Ammon's horn (tissue), 1 donor: ENCODE measurements at places on chromosomes 2 and 18.

GRCh38 chr2:76008001-76008702, 297.4 kb upstream of the GCFC2 start:
- DNase-seq: no peak

- peak; percentile 23 for DNase-seq
Observed at GRCh38 chr2:189254268-189254883, 74.8 kb upstream of the COL5A2 start.

DNA sequence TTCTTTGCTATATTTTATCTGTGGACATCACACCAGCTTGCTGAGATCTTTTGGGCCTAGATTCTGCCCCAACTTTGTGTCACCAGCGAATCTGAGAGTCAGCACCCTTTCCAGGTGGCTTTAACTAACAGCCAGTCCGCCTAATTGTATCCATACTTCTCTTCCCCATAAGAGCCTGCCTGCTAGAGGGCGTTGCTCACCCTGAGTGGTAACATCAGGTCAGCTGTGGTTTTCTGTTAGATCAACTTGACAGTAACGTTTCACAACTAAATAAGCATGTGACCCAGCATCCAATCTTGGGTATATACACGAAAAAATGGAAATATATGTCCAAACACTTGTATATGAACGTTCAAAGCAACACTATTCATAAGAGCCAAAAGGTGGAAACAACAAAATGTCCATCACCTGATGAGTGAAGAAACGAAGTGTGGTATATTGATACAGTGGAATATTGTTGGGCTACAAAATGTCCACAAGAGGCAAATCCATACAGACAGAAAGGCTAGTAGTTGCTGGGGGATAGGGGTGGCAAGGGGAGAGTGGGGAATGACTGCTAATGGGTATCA, 24.9 kb downstream of the EFHD1 start:
- DNase-seq: no peak

DNA sequence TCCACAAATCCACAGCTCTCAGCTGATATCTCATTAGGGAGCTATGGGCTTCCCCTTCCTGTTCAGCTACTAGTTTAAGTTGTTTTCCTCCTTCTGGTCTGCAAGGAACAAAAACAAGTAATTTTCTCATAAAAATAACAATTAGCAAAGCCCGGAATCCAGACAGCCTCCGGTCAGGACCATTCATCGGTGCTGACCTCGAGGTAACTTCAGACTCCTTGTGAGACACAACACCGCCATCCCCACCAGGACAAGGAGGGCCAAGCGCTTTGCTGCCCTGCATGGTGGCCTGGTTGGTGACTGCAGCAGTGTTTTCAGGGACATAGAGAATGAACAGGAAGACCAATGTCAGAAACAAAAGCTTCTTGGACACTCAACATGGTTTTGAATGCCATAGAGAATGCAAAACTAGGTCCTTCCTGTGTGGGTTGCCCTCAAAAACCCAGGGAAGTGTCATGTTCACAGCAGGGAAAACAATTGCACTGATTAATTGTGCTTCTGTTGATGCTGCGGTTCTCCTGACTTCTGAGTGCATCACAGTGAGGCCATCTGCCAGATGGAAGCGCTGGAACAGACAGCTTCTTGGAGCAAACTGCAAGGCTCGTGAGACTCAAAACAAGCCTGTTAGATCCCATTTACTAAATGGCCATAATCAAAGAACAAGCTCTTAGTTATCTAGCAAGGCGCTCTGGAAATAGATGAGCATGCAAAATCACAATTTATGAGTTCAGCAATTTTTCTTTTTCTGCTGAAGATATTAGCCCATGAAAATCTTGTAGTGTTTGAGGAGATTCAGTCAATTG, 77.1 kb downstream of the HS1BP3 start:
- DNase-seq: peak; percentile 87

DNA sequence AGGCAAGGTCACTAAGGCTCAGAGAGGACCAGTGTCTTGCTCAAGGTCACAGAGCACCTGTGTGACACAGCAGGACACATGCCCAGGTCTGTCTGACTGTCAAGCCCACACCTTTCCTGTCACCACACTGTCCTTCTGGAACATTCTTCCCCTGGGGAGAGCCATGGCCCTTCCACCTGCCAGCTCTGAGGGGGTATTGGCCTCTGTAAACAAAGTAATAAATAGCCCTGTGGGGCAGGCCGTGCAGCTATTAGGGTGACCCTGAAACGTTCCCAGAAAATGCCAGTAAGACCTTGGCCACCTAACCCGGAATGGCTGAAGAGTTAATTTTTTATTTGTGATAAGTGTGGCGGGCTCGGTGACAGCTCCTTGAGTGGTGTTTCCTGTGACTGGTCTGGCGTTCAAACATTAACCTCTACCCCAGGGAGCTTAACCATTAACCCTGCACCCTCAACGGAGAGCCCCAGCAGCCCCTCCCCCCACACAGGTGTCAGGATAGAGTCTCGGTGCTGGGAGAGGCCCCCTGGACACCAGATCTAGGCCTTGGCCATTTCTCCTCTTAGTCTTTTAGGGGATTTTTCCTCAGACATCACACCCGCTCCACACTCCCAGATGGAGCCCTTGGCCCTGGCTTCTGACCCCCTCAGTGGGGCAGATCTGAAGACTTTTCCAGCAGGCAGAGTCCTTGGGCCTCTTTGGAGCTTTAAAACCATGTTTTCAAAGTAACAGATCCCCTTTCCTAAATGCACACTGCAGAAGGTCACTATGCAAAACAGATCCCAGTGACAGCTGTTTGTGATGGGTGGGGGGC, 36.6 kb downstream of the SCTR start:
- DNase-seq: no peak

DNA sequence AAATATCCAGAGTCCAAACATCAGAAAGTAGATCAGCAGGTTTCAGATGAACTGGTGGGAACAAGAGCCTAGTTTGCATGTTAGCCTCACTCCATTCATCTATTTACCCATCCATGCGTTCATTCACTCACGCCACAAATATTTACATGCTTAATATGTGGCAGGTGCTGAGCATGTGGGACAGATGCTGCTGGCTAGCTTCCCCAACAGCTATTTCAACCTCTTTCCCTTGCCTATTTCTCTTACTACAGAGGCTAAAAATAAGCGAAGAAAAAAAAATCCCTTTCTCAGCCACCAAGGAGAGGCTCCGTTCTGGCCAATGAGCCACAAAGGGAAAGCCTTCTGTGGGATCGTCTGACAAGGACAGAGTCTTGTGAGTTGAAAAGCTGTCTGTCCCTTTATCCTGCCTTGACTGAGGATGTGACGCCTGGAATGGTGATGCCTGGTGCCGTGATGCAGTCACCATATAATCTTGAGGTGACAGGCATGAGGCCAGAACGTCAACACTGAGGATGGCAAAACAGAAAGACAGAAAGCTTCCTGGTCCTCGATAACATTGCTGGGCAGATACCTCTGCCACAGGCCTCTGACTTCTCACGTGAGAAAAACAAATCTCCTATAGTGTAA, 78.2 kb downstream of the KCTD1 start:
- DNase-seq: no peak

- DNase-seq: no peak
Observed at GRCh38 chr2:32937602-32938448, 8.9 kb upstream of the LTBP1 start.

GRCh38 chr18:76687304-76687962, 134.9 kb upstream of the ZNF236 start:
- no peak for DNase-seq

GRCh38 chr2:57434441-57434840, 612.2 kb upstream of the VRK2 start:
- no peak for DNase-seq

GRCh38 chr2:45925026-45925425, 273.6 kb downstream of the PRKCE start:
- DNase-seq: no peak

GRCh38 chr2:69188182-69188900, 175.4 kb downstream of the ANTXR1 start:
- peak; percentile 33 for DNase-seq

DNA sequence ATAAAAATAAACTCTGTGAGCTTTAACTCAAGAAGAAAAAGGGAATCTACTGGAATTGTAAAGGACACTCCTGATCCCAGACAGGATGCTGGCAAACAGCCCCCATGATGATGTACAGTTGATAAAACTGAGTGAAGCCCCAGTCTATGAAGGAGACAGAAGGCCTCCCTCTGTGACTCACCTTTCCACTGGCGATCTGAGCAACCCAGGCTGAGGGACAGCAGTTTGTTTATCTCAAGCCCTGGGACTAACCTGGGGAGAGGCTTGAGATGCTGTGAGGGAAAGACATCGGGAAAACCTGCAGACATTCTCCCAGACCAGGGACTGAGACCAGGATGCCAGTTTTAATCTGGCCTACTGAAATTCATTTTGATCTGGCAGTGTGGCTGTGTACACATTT, 104.5 kb upstream of the CDH2 start:
- DNase-seq: no peak

GRCh38 chr2:10477443-10478297, 29.5 kb upstream of the ODC1 start:
- DNase-seq: no peak

DNA sequence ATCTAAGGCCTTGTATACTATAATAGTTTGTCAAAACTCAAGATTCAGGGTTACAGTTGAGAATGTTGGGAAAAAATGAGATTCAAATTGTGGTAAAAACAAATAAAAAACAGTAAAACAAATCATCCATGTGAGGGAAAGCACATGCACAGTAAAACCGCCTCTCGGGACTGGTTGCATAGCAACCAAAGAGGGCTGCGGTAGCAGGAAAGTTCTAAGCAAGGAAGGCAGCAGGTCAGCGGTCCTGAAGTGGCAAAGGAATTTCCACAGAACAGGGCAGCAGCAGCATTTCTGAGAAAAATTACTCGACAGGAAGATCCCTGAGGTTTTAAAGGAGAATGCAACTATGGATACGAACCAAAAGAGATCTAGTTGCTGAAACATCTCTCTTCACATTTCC, 93.7 kb downstream of the DYNAP start:
- no peak for DNase-seq

GRCh38 chr2:170360546-170361089, 182.7 kb downstream of the MYO3B start:
- no peak for DNase-seq

DNA sequence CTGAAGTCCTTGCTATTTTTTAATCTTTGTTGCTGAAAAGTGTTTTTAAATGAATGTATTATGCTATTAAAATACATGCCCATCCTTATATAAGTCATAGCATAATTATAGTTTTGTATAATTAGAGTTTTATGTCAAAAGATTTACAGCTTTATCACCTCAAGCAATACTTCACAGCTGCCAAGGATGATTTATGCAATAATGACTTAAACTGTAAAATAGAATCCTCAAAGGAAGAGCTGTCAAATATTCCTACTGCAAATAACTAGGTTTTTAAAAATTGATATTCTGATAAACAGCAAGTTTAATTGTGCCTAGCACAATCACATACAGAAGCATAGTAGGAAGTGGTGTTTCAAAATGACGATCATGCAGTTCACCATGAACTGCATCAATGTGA, 5.2 kb downstream of the KCNH7 start:
- no peak for DNase-seq

DNA sequence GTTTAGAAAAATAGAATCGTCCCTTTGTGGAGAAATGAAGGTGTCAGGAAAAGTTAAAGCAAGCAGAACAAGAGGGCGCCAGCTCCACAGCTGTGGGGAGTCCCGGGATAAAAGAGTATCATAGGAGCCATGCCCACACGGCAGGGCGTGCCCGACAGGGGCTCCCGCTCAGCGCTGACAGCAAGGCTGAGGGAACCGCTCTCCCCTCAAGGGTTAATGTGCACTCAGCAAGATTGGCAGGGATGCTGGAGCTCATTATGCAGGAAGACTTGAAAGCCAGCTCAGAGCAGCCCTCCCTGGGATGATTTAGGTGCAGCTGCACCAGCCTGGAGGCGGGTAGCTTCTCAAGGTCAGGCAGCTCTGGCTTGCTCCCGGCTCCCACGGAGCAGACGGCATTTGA, 500.2 kb downstream of the EIPR1 start:
- peak; percentile 40 for DNase-seq

DNA sequence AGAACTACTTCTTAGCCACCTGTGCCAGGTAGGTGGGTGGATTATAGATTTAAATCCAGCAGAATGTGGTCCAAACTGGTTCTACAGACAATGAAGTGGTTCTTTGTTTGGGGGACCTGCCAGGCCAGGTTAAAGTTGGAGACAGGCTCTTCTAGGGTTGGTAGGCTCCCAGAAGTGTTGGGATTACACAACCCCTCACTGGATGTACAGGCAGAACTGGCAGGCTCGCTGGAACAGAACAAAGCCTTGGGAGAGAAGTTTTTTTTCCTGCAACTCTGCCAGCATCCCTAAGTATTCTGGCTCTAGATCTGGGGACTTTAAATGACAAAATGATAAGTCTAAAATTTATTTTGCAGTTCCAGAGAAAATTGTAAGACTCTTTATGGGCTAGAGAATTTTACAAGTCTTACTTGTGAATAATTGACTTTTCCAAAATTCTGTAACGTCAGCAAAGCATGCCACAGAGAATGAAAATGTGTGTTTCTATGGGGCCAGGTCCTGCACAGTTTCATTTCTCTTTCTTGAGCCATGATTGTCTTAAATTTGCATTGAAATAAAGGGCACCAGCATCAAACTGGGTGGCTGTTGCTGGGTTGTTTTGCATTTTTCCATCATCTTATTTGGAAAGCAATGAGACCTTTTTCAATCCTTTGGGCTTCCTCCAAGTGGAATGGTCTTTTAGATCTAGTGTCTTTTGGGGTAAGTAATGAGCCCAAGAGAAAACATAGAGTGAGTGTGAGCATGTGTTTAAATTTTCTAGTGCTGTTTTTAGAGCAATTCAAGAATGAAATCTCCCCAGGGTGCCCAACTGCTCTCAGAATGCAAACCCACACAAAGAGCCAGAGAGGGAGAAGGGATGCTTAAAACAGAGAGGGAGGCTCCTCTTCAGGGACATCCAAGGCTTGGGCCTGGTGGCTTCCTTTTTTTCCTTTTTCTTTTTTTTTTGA, 32.4 kb upstream of the ATL2 start:
- DNase-seq: peak; percentile 34

DNA sequence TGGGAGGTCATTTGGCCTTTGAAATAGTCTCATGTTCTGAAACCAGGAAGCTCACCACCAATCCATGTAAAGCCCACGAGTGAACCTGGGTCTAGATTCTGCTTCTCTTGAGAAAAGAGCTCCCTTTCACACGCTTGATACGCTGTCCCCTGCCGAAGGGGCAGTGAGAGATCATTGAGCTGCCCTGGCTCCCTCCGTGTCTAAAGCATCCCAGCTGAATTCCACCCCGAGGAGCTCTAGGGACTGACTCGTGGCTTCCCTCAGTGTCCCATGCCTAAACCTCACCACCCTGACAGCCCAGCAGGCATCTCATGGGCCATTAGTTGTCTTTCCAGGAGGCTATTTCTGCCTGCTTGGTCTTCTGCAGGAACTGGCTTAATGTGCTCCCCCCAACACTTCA, 68.6 kb downstream of the COL6A3 start:
- no peak for DNase-seq

DNA sequence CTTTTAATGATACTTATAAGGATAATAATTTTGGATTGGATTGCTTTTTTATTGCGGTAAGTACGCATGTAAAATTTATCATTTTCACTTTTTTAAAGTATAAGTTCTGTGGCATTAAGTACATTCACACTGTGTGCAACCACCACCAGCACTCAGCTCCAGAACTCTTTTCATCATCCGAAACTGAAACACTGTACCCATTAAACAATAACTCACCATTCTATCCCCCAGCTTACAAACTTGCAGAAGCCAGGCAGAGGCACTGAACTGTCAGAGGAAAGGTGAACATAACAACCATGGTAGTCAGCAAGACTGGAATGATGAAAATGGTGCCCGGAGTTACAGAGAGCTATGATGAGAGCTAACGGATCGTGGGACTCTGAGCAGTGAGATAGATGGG, 465.9 kb downstream of the ADCYAP1 start:
- no peak for DNase-seq

GRCh38 chr2:61220768-61221167, 58.8 kb downstream of the C2orf74 start:
- DNase-seq: no peak
